Activated CD4-positive, alpha-beta T cell treated with anti-CD3 and anti-CD28 coated beads for 24 hours (primary cell): ENCODE measurements at places on chromosomes 6 and 20.

- no peak for DNase-seq
These were observed 126.7 kb downstream of the UNC5CL start for GRCh38 chr6:40912158-40912946.

DNA sequence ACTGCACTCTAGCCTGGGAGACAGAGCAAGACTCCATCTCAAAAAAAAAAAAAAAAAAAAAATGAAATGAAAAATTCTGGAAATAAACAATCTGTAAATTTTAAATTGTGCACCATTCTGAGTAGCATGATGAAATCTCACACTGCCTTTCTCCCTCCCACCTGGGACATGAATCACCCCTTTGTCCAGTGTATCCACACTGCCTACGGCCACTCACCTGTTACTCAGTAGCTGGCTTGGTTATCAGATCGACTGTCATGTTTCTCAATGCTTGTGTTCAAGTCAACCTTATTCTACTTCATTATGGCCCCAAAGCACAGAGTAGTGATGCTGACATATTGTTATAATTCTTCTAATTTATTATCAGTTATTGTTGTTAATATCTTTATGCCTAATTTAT, 58.7 kb upstream of the MTHFD1L start:
- no peak for DNase-seq

DNA sequence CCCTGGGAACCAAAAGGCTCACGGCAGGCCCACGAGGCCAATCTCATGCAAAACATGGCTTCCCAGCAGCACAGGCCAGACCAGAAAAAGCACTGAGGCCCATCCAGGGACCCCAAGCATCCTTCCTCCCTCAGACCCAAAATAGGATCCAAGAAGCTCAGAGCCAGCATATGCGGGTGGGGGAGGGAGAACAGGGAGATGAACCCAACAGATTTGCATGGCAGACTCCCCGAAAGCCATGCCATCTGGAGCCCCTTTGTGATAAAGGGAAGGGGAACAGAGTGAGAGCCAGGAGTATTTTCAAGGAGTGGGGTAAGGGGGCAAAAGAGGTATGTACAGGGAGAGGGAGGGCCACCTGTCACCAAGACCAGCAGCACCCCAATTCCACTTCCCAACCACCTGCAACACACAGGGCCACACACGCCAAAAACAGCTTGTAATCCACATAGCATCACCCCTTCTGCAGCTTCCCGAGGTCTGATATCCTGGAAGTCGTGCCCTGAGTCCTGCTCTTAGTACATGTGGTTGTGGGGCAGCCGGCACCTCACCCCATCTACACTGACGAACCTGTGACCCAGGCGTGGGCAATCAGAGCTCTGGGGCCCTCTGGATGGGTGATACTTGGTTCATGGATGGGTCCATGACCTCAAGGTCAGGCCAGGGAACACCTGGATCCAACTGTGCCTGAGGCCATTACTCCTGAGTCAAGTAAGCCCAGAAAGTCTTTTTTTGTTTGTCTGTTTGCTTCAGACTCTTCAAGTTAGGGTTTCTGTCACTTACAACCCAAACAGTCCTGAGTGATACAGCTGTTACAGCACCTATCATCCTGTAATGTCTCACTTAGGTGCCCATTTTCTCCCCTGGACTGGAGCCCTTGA, 24.4 kb downstream of the PREX1 start:
- no peak for DNase-seq

DNA sequence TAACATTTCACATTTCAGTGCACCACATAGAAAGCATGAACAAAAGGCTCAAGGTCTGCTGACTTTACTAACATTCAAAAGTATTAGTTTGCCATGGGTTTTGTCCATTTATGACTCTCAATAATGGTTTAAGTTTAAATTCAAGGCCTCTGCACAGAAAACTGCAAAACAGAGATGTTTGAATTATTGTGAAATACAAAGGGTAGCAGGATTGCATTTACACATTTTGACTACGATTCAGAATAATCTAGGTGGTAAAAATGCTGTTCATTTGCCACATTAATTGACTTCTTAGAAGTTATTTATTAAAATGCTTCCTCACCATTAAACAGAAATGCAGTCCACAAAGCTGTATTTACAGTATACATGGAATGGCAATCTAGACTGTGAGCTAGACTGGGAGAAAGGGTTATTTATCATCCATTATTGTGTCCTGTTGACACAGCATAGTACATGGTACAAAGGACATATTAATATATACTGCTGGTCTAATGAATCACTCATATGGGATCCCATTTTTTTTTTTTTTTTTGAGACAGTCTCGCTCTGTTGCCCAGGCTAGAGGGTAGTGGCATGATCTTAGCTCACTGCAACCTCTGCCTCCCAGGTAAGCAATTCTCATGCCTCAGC, 18.0 kb downstream of the USP49 start:
- DNase-seq = no peak

GRCh38 chr6:129683601-129684322, 26.2 kb downstream of the ARHGAP18 start:
- peak; percentile 19 for DNase-seq
